Amniotic epithelial cell (primary cell): ENCODE measurements at places on chromosomes 11 and 22.

GRCh38 chr11:117876341-117877119 is at the start of gene FXYD6:
Gene FXYD6, minus strand, starts transcription at chr11:117876658. Its CDS starts 33,882 bp downstream, at chr11:117842776.
- DNase-seq = no peak

DNA sequence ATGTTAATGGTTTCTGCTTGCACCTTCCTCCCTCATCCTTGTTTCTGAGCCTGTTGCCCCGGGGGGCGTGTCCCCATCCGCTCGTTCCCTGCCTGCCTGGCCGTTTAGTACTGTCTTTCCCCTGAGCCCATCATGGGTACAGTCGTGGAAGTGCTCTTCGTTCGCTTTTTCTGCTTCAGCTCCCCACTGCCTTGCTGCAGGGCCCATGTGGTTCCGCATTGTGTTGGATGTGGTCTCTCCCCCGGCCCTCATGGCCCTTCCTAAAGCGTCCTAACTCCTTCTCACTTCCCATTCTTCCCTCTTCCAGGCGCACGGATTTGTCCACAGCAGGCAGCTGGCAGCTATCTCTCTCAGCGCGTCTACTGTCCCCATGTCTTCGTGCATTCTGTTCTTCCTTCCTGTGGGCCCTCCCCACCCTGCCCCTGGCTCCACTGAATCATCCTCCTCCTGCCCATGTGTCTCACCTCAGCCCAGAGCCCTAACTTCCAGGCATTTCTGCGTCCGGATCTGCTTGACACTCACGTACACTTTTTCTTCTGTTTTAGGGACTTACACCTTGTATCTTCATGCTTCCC is 98.1 kb downstream of the ZBTB16 start:
- DNase-seq = no peak

DNA sequence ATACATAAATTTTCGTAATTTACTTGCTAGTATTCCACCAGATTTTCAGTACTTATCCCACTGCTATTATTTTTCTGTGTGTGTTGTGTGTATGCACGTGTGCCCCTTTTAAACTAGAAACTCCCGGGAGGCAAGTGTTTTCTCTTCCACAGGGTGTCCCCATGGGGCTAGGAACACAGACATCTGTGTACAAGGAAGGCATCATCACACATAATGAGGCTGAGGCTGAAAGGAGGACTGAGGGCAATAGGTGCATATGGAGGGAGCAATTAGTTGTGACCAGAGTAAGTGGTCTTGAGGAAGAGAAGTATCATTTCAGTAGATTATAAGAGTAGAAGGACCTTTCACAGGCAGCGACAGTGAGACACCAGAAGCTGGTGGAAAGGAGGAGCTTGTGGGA is 2.1 kb upstream of the DPAGT1 start:
- DNase-seq = peak; percentile 25

- DNase-seq = no peak
These were observed 608.7 kb downstream of the SOX6 start for GRCh38 chr11:15747671-15748070.

DNA sequence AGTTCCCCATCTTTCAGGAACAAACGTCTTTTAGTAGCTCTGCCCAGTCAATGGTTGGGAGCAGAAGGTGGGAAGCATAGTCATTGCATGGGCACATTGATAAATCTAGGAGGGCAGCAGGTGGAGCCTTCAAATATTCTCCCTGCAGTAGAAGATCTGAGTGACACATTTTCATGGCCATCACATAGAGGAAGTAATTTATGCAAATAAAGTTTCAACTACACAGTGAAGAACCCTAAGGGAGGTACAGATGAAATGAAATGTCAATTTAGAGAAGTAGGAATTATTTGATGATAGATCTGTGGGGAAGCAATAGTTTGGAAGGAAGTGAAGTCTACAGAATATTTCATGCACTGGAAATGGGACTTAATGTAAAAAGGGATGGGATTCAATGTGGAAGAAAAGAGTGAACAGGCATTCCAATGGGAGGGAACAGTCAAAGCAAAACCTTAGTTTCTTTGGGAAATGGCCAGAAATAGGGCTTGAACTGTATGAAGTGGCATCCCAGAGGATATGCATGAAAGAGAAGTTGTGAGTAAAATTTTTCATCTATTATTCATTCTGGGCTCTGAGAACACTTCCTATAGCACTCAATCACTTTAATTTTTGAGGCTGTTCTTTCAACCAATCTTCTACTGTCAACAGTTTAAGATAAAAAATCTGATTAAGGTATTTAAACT is 256.2 kb upstream of the LUZP2 start:
- DNase-seq = no peak

DNA sequence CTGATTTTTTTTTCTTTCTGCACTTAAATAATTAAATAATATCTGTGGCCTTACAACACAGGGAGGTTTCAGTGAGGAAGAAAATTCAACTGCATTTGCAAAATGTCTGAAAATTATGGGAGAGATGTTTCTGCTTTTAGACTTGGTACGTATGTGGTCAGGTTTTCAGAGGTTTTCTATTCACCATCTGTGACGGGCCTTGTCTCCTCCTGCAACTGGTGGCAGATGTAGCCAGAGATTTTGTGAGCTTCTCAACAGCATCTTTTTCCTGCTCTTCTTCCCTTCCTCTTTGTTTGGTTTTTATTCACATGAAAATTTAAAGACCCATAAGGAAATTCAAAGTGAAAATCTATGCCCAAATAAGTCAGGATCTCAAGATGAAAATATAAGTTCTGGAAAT is 38.3 kb downstream of the ZBTB16 start:
- DNase-seq = no peak
